ENCODE measurements at places on chromosomes 3 and 15.

DNA sequence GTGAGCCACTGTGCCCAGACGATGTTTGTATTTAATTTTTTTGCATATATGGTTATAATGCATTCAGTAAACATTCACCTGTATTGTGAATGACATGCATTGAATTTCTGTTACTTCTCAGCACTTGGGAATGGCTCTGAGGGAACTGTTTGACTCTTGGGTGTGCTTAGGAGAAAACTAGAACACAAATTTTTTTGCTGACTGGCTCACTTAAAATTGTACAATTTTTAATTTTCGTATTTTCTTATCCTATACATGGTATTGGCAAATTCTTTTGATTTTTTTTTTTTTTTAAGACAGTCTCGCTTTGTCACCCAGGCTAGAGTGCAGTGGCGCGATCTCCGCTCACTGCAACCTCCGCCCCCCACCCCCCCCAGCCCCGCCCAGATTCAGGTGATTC is 7.2 kb downstream of the ATP11B start:
- no peak for DNase-seq

DNA sequence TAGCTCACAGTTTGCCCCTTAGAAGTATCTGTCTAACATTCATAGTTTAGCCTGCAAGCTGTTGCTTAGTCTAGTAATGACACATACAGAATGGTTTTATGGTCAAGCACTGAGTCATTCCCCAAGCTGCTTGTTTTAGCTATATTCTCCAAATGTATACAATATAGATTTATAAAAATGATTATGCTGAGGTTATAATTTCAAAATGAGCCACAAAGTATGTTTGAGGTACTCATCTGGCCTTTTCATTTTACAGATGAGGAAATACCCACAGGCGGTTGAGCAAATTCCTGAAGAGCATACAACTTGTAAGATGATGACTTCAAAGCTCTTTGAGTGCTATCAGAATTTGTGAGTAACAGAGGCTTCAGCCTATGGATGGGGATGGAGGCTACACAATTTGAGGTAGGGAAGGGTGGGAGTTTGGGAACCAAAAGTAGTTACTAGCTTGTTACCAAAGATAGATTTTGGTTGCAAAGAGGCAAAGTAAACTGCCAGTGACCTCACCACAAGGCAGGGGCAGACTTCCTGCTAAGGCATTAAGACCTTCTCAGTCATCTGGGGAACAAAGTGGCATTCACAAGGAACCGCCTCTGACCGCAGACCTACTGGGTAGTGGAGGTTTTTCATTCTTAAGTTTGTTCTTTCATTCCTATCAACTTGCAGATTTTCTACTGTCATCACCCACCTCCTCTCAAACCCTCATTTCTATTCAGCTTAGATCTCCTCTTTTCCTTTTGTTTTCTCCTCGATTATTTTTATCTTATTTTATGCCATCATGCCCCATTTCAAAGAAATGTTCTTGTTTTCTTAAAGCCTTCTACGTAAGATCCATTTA is 257.2 kb upstream of the NECTIN3 start:
- no peak for DNase-seq

GRCh38 chr15:91855684-91856489 is 2.4 kb downstream of the SLCO3A1 start:
- DNase-seq, result no peak

DNA sequence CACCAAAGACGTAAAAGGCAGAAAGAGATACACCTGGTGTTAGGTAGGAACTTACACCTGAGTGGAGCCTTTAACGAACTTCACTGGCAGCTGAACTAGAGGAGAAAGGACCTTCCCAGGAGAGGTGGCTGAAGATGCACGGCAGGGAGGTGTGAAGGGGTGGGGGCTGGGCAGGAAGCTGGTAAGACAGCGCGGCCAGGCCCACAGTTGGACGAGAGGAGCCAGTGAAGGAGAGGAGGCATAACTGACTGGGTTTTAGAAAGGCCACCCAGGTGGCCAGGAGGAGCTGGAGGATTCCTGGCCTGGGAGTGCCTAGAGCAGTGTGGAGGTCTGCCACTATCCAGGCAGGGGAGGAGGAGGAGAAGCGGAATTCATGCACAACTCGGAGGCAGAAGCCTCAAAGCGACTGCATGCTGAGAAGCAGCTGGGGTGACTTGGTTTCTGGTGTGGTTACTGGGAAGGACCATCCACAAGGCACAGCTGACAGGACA is 51.9 kb downstream of the SLC41A3 start:
- no peak for DNase-seq

DNA sequence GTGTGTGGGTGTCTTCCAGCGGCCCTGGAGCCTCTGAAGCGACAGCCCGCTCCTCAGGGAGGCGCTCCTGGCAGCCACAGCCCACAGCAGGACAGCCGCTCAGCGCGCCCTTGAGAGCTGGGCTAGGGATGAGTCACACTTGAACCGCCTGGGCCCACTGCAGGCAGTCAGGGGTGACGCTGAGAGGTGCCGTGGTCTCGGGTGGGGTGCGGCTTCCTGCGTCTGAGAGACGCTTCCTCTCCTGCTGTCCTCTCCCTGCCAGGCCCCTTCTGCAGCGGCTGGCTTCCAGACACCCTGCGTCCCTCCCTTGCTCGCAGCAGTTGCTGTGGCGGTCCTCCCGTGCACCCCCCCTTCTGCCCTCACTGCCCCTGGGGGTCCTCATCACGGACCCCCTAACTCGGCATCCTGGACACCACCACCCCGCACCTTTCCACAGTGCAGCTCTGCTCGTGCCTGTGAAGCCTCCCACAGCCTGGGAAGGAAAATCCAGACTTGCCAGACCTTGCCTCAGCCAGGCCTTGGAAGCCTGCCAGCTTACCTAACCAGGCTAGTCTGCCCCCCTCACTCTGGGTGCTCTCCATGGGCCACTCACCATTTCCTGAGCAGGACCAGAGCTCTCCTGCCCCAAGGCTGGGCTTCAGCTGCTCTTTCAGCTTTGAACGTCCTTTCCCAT is 1.1 kb upstream of the SPTBN5 start:
- no peak for DNase-seq

GRCh38 chr3:138670407-138670806 is 61.8 kb downstream of the FAIM start:
- peak; percentile 81 for DNase-seq

- DNase-seq, result peak; percentile 22
Observed at GRCh38 chr3:165751637-165752036, 85.6 kb downstream of the BCHE start.
